Chondrocyte (in vitro differentiated cells): ENCODE measurements at places on chromosomes 11 and 22.

GRCh38 chr11:107307991-107308390 is 149.6 kb downstream of the CWF19L2 start:
- DNase-seq, result no peak

DNA sequence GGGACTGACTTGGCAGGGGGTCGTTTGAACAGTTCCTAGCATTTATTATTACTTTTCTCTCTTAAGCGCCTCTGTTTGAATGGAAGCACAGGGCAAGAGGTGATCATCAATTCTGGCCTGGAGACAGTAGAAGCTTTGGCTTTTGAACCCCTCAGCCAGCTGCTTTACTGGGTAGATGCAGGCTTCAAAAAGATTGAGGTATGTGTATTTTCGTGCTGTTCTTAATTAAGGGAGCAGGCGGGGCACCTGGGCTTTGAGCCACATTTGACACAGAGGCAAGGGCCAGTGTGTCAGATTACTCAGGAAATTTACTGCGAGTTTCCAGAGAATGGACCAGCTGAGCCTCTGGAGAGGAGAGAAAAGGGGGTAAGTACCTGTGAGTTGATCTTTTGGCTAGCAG is 102.4 kb upstream of the SORL1-AS1 start:
- DNase-seq, result no peak

DNA sequence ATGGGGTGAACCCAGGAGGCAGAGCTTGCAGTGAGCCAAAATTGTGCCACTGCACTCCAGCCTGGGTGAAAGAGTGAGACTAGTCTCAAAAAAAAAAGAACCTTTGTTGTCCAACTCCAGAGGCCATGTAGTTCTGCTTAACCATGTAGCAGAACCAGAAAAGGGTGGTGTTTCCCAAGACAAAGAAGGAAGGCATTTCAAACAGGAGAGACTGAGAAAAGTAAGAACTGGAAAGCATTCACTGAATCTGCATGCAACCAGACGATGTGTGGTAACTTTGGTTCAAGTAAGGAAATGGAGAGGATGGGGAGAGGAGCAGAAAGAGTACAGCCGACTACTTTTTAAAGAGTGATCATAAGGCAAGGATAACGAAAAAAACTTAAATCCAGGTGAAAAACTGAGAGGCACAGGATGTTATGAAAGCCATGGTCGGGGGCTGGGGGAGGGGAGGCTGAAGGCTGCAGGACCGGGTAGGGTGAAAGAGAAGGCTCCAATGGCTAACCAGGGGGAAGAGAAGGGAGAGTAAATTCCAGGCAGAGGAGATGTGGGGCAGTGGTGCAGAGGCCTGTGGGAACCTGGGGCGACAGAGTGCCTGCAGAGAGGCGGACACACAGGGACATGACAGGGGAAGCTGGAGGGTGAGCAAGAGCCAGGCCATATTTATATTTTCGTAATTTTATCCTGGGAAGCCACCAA is 48.8 kb downstream of the MAPK1 start:
- DNase-seq, result no peak

DNA sequence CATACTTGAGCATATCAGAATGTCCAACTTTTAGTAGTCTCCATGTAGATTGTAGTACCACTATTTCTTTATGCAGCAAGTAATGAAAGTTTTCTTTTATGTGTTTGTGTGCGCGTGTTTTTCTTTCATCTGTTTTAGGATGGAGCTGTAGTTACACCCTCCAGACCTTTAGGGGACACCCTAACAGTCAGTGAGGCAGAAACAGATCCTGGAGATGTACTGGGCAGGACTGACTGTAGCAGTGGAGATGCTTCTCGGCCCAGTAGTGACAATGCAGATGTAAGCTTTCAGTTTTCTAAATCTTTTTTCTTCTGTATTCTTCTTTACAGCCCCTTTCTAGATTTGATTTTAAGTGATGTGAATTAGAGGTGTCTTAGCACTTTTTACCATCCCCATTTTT is 79.9 kb upstream of the GRIK4 start:
- DNase-seq, result no peak

DNA sequence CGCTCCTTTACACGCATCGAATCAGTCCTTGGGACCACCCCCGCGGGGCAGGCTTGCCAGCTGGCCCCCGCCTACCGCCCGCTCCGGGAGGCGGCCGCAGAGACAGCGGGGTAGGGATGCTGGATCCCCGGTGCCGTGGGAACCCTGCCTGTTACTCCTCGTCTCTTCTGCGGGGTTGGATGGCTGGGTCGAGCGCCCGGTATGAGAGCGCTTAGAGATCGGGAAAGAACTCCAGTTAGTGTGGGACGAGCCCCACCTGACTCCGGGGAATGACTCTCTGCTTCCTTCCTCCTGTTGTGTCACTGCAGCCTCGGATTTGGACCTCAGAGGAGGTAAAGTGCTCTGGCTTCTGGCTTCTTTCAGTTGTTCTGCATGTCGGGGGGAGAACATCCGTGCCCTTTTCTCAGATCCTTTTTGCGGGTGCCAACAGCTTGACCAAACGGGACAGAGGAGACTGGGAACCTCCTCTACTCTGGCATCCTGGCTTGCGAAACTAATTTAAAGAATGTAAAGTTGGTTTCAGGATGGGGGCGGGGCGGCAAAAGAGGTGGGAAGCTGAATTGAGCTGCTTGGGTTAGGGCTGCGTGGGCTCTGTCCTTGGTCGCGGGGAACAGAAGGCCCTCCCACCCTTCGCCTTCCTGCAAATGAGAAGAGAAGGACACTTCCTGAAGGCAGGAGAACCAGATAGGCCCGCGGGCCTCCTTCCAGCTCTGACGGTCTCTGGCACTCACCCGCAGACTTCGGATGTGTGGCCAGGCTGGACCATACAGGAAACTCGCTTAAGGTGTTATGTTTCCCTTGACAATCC is 938 bp downstream of the LAYN start:
- DNase-seq, result no peak

DNA sequence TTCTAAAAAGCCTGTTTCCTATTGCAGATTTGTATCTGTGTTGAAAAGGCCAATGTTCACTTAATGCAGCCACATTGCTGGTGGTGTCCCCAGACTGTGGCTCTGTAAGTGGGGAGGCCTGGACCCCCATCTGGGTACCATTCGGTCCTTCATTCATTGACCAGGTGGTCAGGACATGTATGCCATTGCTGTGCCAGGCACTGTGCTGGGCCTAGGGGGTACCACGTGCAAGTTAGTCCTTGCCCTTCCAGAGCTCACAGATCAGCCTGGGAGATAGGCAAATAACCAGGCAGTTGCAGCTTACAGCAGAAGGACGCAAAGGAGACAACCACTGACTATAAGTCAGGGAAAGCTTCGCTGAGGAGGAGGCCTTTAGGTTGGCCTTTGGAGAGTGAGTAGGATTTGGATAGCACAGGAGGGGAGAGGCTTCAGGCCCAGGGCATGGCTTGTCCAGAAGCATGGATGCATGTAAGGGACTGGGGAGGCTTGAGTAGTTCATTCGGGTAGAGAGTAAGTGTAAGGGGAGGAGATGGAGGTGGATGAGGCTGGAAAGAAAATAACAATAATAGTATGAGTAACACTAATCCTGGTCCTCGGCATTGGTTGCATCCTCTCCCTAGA is 5.0 kb downstream of the PRDM11 start:
- no peak for DNase-seq

GRCh38 chr11:14435717-14436512 is 63.7 kb downstream of the COPB1 start:
- no peak for DNase-seq

- peak; percentile 54 for DNase-seq
Measured at GRCh38 chr11:134498326-134499139, 86.5 kb upstream of the B3GAT1 start.

DNA sequence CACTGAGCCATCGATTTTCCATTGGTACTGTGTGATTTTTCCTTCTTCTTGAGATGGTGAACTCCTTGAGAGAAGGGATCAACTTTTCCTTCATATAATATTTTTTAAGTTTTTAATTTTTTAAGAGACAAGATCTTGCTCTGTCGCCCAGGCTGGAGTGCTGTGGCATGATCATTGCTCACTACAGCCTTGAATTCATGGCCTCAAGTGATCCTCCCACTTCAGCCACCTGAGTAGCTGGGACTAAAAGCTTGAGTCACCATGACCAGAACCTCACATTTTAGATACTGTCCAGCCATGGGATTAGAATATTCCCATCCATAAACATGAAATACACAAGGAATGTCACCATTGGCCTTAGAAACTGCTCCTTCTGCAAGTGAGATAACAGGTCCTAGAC is 66.9 kb upstream of the CHRM4 start:
- no peak for DNase-seq

- no peak for DNase-seq
Measured at GRCh38 chr11:42802201-42802899, 509.4 kb upstream of the API5 start.

DNA sequence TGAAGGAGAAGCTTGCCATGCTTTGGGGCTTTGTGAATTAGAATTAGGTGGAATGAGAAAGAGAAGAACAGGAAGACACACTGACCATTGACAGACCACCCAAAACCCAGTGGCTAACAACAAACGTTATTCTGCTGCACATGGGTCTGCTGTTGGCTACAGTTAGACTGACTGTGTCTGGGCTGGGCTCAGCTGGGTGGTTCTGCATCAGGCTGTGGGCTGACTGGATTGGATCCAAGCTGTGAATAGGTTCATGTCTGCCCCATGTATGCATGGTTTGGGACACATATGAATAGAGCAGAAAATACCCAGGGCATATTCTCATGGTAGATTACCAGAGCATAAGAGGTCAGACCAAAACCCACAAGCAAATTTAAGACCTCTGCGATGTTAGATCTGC is 11.7 kb upstream of the LDLRAD3 start:
- DNase-seq, result no peak

DNA sequence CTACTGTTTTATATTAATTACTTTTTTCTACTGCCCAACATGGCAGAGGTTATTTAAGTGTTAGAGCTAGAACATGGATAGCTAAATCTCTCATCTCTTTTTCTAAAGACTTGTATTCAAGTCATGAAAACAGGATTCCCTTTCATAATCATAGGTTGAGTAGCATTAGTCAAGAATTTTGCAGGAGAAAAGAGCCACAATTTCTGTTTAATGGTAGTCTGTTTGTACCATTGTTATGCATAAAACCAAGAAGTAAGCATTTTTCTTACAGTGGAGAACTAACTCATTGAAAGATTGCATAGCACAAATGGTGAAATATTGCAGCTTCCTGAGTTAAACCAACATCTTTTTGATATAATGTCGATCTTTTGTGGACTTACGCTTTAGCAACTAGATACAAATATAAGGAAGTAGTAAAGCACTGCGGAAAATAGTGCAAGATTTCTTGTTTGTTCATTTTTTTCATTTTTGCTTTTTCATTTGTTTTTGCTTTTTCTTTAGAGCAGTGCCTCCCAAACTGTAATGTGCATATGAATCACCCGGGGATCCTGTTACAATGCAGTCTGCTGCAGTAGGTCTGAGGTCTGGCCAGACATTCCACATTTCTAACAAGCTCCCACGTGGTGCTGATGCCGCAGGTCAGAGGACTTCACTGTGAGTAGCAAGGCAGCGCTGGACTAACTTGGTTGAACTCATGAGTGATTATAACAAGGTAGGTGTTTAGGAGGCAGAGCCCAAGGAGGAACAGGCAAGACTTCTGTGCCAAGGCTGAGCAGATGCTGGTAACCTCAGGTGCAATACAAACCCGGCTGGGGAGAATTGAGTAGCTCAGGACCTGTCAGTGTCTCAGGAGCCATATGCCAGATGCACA is 4.6 kb downstream of the ETS1 start:
- no peak for DNase-seq

- DNase-seq, result no peak
Measured at GRCh38 chr22:22478470-22478869, 30.1 kb downstream of the ZNF280B start.

GRCh38 chr22:31846161-31847115 is 92.6 kb downstream of the DEPDC5 start:
- DNase-seq, result no peak

DNA sequence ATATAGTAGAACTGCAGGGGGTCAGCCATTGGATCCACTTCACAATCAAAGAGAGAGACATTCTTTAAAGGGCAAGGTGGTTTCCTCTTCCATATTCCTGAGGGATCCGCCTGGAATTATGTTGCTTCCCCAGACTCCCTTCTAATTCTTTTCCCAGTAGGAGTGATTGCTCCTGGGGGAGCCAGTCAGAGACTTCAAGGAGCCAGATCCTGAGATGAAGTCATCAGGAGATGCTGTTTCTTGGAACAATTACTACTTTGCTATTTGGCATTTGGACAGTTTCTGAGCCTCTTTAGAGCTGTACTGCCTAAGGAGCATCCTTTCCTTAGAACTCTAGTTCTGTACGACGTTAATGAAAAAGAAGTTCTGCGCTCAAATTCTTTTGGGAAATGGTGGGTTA is 1.9 kb upstream of the OR9Q2 start:
- DNase-seq, result no peak

GRCh38 chr11:11057472-11057854 is 199.6 kb upstream of the ZBED5 start:
- no peak for DNase-seq

DNA sequence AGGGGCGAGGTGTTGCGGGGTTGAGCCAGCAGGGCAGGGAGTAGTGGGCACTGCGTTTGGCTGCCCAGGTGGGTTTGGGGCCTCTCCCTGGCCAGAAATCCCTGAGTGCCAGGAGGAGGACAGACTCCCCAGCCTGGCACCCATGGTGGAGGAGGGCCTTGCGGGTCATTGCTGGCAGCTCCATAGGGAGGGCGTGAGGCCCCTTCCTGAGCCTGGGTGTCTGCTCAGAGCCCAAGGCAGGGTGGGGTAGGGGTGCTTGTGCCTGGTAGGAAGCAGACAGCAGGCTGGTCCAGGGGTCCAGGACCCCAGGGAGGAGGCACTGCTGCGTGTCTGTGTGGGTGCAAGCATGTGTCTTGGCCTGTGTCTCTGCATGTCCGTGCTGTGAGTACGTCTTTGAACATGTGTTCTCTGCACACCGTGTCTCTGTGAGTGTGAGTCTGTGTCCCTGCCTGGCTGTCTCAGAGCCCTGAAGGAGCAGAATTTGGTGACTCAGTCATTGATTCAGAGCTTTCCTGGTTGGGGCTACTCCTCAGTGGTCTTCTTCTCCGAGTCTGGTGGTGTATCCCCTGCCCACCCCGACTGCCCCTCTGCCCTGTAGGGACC is 3.9 kb downstream of the TSPAN4 start:
- no peak for DNase-seq

DNA sequence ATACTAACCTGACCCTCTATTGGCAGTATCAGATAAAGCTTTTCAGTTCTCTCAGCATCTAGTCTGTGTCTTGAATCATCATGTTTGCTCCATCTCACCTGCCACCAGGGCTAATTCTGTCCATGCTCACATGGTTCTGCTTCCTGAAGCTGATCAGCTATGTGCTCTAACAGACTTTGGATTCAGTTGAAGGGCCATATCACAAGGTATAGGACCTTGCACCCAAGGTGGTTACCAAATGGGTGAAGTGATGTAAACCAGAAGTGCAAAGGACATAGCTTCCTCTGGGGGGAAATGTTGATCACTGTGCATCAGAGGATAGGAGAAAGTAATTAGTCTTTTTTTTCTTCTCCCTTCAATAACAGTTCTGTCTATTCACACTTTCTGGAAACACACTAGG is 417.0 kb upstream of the ANO5 start:
- no peak for DNase-seq

- peak; percentile 69 for DNase-seq
Measured at GRCh38 chr11:2105511-2105910, 33.7 kb downstream of the IGF2 start.

GRCh38 chr11:20213790-20214189 is 53.5 kb upstream of the DBX1 start:
- no peak for DNase-seq
